ENCODE measurements at places on chromosomes 11 and 22.

DNA sequence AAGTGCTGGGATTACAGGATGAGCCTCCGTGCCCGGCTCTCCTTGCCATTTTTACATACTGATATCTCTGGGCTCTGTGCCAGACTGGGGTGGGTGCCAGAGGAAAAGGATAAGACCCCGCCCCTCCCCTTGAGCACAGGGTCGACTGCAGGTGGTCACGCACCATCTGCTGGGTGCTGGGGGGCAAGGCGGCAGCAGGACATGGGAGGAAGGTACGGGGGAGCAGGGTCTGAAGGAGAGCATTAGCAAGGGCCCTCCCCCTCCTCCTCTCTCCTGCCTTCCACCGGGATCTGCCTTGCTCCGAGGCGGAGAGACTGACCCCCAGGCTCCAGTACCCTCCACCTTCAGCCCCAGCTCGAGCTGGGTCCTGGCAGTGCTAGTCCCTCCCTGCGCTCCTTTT, 9.7 kb upstream of the PGA3 start:
- DNase-seq = no peak

GRCh38 chr11:117492578-117493251, 165.1 kb downstream of the CEP164 start:
- DNase-seq = no peak

GRCh38 chr22:46591930-46592329, 28.3 kb upstream of the GRAMD4 start:
- no peak for DNase-seq

DNA sequence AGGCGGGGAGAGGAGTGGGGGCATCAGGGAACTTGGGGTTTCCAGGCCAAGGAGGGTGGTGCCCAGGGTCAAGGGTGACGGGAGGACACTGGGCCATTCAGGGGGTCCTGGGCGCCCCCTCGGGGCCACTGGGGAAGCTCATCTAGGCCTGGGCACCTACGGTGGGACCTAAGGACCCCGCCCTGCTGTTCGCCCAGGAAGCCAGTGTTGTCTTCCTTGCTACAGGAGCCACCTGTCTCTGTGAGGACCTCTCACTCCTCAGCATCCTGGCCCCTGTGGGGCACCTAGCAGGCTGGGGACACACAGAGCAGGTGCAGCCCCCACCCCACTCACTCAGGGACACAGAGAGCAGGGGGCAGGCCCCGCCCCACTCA, 191.6 kb downstream of the IGLL1 start:
- DNase-seq = no peak

- DNase-seq = no peak
Measured at GRCh38 chr11:122269824-122270223, 153.8 kb upstream of the BLID start.

DNA sequence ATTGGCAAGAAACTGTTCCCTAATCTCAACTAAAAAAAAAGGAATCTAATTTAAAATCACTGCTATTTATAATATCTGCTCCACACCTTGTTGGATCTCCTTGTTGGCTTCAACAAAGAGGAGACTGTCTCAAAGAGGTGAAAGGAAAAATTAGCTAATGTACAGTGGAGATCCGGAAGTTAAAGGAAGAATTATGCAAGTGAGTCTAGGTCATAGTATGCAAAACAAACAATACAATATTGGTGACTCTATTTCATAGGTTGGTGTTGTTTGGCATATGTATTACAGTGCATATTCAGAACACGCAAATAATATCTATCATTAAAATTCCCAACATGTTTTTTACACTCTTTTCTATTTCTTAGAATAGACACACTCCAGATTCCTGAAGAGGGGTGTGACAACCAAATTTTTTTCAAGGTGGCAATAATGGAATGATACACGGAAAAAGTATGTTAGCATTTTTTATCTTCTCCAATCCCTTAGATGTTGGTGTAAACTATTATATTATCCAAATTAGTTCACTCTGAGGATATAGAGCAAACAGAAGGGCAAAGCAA, 685.3 kb downstream of the KCNA4 start:
- DNase-seq = no peak

DNA sequence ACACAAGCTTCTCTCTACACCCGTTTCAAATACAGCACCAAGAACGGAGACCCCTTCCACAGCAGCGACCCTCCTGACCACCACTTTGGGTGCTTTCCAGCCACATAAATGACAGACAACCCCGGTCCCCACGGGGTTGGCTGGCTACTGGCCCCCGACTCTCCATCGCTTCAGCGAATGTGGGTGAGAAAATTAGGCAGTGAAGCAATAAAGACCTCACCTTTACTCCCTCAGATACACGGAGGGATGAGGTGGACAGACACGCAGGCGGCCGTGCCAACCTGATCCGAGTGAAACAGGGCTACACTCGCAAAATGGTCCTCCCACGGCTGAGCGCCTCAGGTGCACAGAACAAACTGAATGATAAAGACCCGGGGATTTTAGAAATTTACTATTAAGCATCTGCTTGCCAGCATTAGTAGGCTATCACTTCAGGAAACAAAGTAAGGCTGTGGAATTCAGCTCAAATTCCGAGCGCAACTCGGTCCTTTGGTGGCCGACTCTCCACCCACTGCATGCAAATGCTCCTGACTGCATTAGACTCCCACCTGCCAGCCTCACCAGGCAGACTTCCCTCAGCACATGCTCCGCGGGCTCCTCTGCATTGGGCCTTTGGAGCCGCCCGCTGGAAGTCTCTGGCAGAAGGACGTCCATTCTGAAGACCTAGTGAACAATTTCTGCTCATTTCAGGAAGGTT, 12.8 kb upstream of the EFCAB6 start:
- DNase-seq = no peak

GRCh38 chr11:22742157-22742613, 75.8 kb downstream of the GAS2 start:
- no peak for DNase-seq

- DNase-seq = peak; percentile 49
Measured at GRCh38 chr11:10322830-10323792, 18.2 kb downstream of the ADM start.

GRCh38 chr11:114799476-114799875, 121.1 kb downstream of the NXPE2 start:
- DNase-seq = no peak

DNA sequence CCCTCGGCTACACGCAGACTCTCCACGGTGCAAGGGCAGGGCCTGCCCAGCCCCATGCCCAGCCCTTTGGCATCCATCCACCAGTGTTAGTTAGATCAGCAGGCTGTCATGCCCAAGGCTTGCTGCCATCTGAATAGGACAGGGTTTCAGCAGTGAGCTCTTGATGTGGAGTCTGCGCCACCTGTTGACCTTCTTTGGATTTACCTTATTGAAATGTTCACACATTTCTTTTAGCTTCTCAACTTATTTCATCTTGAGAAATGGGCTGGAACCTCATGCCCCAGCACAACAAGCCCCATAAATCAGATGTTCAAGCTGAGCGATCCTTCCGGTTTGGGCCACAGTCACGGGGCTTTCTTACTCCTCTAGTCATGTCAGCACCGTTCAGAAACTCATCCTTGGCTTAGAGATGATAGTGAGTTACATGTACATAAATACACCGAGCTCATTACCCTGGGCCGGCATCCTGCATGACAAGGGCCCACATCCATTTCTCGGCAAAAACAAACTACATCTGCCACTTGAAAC, 61.7 kb downstream of the PARVB start:
- DNase-seq = peak; percentile 35

- no peak for DNase-seq
Measured at GRCh38 chr22:31733580-31734079, 16.3 kb downstream of the PRR14L start.

DNA sequence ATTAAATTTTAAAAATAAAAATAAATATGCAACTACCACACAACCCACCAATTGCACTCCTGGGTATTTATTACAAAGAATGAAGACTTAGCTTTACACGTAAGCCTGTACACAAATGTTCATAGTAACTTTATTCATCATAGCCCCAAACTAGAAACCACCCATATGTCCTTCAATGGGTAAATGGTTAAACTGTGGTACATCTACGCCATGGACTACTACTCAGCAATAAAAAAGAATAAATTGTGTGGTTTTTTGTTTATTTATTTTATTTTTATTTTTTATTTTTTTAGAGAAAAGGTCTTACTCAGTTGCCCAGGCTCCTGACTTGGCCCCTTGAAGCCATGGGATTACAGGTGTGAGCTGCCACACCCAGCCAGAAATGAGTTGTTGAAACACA, 14.6 kb downstream of the GAL start:
- DNase-seq = no peak

DNA sequence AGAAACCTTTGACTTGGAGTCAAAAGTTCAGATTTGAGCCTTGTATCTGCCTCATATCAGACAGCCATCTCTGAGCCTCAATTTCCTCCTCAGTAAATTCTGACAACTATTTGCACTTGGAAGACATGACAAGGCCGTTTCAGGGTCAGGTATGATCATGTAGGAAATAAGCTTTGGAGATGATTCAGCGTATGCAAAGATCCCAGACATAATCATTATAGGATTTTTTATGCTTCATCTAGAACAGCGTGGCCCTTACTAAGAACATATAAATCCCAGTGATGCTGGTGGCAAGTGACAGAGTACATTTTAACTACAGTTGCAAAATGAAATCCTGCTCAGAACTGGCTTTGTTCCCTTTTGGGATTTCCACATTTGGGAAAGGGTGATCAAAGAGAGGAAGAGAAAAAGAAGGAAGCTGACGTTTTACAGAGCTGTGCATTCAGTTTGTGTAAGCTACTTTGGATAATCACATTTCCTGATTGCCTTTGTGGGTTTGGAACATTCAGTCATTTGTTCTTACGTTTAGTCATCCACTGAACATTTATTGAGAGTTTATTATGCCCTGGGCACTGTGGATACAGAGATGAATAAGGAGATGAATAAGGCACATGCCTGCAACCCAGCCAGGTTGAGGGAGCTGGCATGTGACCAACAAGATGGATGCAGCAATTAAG, 81.9 kb upstream of the HEPHL1 start:
- DNase-seq = no peak

DNA sequence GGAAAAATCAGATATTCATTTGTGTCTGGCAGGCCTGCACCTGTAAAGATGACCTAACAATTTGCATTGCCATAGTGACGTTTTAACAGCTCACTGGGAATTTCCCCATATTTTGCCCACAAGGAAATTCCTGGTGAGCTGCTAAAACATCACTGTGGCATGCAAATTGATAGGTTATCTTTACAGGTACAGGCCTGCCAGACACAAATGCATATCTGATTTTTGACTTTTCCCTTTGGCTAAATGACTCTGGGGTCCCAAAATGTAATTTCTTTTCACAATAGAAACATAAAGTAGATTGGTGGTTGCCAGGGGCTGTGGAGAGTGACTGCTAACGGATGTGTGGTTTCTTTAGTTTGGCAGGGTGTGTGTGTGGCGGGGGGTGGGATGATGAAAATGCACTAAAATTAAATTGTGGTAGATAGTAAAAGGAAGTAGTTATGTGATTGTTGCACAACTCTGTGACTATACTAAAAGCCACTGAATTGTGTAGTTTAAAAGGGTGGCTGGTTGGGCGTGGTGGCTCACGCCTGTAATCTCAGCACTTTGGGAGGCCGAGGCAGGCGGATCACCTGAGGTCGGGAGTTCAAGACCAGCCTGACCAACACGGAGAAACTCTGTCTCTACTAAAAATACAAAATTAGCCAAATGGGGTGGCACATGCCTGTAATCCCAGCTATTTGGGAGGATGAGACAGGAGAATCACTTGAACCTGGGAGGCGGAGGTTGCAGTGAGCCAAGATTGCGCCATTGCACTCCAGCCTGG, 18.5 kb upstream of the FEZ1 start:
- no peak for DNase-seq

- no peak for DNase-seq
Measured at GRCh38 chr11:2355000-2355644, 22.0 kb upstream of the CD81 start.

DNA sequence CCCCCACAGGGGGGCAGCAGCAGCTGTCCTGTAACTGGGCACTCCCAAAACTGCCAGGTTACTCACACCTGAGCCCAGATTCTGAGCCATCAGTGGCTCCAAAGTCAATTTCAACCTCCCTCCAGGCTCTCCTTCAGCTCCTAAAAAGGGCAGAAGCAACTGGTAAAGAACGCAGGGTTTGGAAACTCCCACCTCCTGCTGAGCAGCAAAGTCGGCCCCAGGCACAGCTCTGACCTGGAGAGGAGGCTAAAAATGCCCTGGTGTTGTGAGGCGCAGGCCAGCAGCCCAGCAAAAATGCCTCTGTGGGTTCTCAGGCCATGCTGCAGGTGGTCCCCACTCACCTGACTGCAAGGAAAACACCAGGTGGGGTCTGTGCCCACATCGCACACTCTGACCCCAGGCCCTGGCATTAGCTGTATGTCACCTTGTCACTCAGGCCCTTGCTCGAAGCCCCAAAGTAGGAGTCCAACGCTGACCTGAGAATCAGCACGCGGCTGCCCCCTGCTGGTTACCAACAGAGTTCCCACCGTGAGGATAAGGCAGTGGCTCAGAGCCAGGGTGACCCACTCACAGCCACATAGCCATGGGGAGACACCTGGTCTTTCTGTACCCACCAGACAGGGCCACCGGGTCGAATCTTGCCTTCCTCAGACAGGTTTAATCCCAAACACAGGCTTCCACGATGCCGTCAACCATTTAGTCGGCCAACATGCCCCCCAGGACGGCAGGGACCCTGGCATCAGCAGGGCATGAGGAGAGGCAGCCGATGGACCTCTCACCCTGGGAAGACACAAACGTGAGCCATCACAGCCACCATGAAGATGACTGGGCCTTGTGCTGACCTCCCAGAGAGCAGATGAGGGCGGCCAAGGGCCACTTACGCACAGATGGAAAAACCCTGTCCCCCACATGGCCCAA, 11.1 kb downstream of the POLR3H start:
- DNase-seq = peak; percentile 88

DNA sequence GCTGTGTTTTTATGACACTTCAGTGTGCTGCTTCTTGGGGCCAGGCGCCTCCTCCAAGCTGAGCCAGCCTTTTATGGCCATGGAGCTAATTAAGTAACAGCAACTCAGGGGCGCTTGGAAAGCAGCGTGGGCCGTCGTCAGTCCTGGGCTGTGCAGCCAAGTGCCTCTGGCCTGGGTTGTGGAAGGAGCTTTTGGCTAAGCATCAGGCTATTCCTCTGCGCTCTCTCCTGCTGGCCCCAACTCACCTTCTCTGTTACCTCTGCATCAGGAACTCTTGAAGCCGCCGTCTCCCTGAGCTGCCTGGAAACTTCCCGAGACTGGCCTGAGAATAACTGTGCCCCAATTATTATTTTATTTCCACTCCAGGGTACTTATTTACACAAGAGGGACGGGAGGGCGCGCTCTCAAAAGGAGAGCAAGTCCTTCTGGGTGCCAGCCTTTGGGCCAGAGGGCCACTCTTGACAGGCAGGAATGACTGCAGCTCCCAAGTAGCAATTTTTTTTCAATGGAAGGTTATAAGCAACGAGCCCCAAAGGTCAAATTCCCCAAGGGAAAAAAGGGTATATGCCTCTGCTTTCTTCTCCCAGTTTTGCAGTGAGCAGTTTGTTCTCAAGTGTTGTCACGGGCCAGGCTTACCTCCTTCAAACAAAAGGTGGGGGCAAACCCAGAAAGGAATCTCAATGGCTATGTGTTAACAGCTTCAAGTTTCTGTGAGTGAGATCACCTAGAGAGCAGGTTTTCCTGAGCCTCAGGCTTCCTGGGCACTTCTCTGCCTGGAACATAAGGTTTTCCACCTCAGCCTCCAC, 38.5 kb upstream of the NAV2 start:
- no peak for DNase-seq

- DNase-seq = no peak
Measured at GRCh38 chr11:94558932-94559331, 8.2 kb upstream of the PIWIL4 start.

GRCh38 chr11:116231543-116231942, 541.2 kb downstream of the BUD13 start:
- DNase-seq = no peak

Measured in HAP-1 (cell line).